ENCODE measurements at places on chromosomes 4 and X.
A peak's percentile ranks its signal among the peaks of the same experiment; 100 is the strongest.

- DNase-seq = no peak
Measured at GRCh38 chr4:105509291-105509690, 35.4 kb upstream of the PPA2 start.

DNA sequence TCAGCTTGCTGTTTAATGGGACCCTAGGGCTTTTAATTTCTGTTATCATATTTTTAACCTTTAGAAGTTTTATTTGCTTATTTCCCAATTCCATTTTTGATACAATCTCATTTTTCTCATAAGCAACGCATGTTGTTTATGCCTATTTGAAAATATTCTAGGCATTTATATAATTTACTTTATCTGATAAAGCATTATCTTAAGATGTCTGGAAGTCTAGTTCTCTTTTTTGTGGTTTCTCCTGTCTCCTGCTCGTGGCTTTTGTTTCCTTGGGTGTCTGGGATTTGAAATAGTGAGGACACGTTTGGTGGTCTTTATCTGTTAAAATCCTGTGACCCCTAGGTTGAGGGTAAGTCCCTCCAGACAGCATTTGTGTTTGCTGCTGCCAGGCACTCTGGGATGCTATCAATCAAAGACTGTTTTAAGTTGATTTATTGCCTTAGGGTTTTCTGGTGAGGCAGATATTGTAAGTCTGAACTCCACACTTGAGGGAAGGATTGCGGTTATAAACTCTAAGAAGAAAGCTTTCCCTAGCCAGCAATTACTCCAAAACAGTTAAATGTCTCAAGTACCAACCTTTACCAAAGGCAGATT, 208.0 kb downstream of the PRDM5 start:
- no peak for DNase-seq

DNA sequence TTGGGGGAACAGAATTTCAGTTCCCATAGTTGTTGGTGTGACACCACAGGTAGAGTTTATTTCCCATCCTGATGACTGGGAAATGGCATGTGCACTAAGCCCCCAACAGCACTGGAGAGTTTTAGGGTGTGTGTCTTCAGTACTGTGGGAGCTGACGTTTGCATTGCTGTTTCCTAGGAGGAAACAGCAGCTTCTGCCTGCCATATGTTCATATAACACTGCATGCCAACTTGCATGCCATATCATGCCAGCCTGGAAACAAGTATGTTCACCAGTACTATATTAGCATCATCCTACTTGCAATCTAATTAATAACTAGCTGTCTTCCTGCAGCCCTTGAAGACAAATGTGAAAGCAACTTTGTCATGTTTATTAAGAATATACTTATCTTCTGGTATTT, 58.2 kb downstream of the NAA11 start:
- DNase-seq = no peak

GRCh38 chr4:104726002-104726401, 231.3 kb upstream of the CXXC4 start:
- peak; percentile 3 for DNase-seq

GRCh38 chr4:98828801-98829200, 100.1 kb downstream of the EIF4E start:
- no peak for DNase-seq

DNA sequence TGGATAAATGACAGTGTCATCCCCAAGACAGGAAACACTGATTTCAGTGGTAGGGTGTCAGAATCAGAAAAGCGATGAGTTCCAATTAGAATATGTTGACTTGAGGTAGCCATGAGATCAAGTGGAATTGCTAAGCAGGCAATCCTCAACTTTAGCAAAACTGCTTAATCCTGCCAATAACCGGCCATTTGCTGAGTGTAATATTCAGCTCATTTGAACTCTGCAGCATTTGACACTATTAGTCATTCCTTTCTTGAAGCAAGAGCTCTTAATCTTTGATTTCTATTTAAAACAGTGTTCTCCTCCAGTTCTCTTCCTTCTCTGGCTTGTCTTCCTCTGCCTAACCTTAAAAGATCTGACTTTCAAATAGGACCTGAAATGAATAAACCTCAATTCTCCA, 68.7 kb upstream of the DCLK2 start:
- DNase-seq = no peak
